ENCODE measurements at places on chromosomes 4 and X.
A peak's percentile ranks its signal among the peaks of the same experiment; 100 is the strongest.

- peak; percentile 67 for DNase-seq
These were observed 738.7 kb upstream of the NDST4 start for GRCh38 chr4:115851918-115852766.

- DNase-seq, result no peak
These were observed 711.4 kb upstream of the GALNTL6 start for GRCh38 chr4:171101845-171102244.

DNA sequence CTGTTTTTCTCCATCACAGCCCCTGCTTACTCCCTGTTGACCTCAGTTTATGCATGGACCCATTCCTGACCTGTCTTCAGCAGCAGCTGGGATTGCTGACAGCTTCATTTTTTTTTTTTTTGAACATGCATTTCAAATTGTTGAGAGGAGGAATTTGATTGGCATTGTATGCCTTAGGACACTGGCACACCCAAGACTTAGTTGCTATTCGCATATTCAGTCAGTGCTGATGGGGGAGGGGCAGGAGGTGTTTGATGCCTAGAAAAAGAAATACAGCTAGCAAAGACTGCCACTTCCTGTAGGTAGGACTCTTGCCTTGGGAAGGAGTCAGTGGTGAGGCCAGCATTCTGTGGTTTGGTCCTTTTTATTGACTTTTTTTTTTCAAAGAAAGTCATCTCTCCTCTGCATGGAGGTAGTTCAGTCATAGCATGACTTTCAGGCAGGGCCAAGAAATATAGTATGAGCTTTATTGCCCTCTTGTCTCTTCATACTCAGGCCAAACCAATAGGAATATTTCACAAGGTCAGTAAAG, 33.6 kb upstream of the XK start:
- DNase-seq, result no peak

DNA sequence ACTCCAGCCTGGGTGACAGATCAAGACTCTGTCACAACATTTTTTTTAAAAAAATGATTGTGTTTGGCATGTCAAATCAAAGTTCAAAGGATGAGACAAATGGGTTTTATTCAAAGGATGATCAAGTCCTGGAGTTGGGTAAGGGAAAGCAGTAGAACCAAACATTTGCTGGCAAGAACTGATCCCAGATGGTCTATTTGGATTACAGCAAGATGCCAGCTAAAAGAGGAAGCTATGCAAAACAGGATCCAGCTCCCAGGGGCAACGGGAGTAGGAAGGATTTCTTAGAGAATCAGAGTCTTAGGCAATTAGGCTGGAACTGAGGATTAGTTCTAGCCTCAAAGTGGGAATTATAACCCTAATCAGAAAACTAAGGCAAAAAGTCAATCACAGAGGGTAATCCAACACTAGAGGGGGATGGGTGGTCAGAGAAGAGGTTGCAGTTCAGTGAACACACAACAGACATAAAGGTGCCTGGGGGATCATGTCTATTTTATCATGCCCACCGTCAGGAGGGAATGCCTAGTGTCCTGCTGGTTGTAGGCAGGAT, 133.0 kb upstream of the PLS3 start:
- DNase-seq, result peak; percentile 3

DNA sequence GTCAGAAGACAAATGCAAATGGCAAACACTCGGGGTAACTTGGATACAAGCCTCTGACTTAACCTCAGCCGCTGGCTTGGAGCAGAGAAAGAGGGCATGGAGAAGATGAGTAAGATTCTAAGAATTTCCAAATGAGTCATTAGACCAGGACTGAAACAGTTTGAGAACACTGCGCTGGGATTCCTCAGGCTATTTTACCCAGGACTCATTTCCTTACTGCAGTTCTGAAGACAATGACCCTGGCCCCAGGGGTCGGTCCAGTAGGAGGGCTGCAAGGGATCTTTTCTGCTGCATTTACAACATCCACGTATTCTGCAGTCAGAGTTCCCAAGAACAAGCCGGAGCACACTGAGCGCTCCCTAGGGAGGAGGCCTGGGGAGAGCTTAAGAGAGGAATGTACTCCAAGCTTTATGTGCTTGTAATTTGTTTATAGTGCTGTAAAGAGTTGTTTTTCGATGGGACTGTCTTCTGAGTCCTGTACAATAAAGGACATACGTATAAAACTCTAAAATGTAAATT, 27.3 kb upstream of the SORBS2 start:
- peak; percentile 66 for DNase-seq

GRCh38 chrX:106177982-106178321, 9.8 kb downstream of the PWWP3B start:
- DNase-seq, result no peak

DNA sequence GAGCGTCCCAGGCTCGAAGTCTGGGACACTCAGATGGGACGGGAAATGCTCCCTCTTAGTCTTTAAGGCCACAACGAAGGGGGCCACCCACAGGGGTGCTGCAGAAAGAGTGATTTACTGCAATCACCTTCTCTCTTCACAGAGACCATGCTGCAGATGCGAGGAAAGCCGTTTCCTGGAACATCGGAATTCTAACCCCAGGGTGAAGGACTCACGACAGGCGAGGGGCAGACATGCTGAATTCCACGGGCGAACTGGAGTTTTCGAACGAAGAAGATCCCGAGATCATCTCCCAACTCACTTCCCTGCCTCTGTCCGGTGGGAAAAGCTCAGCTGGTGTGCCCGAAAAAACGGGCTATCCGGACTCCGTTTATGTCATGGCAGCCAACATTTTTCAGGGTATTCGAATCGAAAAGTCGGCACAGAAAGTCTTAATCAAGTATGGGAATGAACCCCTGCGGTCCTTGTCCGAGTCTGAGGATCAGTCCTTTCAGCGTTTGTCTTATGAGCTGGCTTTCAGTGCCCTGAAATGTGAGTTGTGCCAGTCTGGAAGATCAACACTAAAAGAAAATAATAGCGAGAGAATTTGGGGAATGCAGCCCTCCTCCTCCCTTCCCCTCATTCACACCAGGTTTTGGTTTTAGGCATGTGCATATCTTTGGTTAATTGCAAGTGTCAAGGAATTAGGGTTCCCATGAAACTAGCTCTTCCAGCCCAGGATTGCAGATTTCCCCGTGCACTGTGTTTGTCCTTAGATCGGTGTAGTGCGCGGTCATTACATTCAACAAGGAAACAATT, 905 bp downstream of the NSUN7 start:
- DNase-seq, result no peak

- no peak for DNase-seq
These were observed 29.4 kb downstream of the IRF2 start for GRCh38 chr4:184444953-184445309.

DNA sequence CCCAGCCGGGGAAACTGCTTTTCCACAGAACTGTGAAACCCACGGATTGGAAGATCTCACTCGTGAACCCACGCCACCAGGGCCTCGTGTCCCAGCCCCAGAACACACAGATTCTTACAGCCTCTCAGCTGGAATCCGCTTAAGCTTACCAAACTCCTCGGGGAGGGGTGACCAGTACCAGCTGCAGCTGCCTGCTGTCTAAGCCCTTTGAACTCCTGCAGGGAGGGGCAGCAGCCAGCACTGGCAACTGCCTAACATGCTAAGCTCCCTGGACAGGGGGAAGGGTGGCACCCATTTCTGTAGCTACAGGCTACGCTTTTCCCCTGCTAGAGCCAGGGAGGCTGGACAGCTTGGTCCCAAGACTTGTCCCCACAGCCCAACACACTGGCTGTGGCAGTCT, 38.4 kb downstream of the TBL1X start:
- DNase-seq, result peak; percentile 49

DNA sequence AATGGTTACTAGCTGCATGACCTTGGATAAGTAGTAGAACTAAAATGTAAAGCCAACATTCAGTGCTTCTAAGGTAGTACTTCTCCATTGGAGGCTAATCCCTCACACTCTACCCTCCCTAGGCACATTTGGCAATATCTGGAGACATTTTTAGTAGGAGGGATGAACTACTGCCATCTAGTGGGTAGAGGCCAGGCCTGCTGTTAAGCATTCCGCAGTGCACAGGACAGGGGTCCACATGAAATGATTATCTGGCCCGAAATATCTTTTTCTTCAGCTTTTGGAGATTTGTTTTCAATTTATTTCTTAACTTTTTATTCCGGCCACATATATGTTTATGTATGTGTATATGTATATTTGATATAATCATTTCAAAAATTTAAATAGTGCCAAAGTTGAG, 36.0 kb upstream of the SPANXC start:
- peak; percentile 33 for DNase-seq

- DNase-seq, result peak; percentile 46
These were observed at the start of gene TMEM154 for GRCh38 chr4:152679414-152680281. Gene TMEM154 (minus strand): TSS chr4:152679997. CDS start chr4:152679933, 64 bp downstream.

DNA sequence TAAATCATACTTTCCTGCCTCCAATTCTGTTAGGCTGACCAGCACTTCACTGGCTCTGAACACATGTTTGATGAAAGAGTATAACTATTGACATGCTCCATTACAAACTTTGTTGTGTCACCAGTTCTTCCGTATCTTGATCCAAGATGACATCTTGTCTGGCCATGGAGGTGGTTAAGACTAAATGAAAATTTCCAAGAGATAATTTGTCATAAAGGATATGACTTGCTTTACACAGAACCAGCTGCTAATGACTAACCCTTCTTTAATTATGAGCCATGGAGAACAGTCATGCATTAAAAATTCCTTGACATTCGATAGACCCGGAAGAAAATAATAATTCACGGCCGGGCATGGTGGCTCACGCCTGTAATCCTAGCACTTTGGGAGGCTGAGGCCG, 17.7 kb upstream of the N4BP2 start:
- DNase-seq, result no peak

- no peak for DNase-seq
These were observed 66.3 kb downstream of the NFKB1 start for GRCh38 chr4:102567427-102567826.

DNA sequence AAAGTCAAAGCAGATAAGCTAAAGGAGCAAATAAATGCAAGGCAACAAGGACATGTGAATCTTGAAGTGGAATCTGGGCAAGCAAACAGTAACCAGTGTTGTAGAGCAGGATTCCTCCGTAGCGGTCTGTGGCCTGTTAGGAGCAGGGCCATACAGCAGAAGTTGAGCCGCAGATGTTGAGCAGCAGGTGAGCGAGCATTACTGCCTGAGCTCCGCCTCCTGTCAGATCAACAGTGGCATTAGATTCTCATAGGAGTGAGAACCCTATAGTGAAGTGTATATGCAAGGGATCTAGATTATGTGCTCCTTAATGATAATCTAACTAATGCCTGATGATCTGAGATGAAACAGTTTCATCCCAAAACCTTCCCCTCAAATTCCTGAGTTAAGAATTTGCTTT, 550.7 kb downstream of the ADGRL3 start:
- DNase-seq, result no peak

- DNase-seq, result no peak
These were observed 94.3 kb downstream of the ANAPC10 start for GRCh38 chr4:145003675-145004074.

DNA sequence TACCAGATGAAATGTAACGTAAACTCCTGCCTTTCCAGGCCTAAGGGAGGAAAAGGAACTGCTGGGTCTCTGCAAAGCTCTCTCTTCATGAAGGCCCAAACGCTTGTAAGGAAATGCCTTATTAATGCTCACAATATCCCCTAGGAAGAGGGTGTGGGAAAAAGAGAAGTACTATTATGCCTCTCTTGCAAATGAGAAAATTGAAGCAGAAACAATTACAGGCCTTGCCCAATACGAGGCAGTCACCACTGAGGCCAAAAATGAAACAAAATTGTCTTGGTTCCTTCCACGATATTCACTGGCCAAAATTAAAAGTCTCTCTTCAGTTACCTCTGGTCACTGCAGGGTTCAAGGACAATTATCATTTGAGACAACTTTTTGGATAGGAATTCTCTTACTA, 3.2 kb downstream of the SCARB2 start:
- no peak for DNase-seq

- DNase-seq, result no peak
These were observed 246.7 kb upstream of the DIPK2B start for GRCh38 chrX:45447331-45447730.

DNA sequence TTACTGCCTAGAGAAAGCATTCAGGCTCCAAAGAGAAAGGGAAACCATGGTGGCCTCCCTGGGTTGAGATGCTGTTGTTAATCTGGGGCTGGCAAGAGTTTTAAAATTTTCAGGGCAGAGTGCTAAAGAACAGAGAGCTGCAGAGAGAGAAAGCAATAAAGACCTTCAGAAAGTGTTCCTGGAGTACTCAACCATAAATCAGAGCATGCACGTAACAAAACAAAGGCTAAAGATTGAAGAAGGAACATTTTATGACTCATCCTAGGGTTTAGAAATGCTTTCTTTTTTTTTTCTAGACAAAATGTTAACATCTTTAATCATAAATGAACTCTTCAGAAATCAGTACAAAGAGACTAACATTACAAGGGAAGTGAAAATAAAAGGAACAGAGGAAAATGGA, 562.3 kb upstream of the NDST4 start:
- DNase-seq, result no peak

DNA sequence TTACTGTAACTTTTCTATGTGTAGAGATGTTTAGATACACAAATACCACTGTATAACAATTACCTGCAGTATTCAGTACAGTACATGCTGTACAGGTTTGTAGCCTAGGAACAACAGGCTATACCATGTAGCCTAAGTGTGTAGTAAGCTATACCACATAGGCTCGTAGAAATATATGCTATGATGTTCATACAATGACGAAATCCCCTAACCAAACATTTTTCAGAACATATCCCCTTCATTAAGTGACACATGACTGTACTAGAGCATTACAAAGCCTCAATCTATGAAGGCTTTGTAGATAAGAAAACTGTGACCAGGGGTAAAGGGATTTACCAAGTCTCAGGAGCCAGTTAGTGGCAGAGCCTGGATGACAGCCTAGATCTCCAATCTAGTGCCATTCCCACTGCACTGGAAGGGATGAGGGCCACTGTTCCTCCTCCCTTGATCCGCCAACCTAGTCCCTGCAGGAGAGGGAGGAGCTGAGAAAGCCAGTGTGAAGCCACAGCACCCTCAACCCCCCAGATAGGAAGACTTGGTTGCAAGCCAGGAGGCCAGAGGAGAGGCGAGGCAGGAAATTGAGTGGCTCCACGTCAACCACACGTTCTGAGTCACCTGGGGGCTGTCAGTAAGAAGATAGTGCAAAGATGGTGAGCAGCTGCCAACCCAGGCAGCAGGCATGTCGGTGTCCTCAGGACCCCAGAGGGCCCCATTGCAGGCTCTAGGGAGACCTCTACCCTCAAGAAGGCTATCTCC, 227.7 kb downstream of the BCOR start:
- no peak for DNase-seq

- DNase-seq, result no peak
These were observed 261.9 kb downstream of the CBLL2 start for GRCh38 chrX:22534643-22535042.
